ENCODE measurements at places on chromosomes 4 and X. TPM values are rescaled to one million over a fixed set of nuclear protein-coding genes. Genes with fewer than 3 reads are reported as not detected.

Gene SPARCL1
- 438 TPM for total RNA-seq

Gene HTN3
- total RNA-seq = not detected

Gene PAGE2
- total RNA-seq = not detected

DNA sequence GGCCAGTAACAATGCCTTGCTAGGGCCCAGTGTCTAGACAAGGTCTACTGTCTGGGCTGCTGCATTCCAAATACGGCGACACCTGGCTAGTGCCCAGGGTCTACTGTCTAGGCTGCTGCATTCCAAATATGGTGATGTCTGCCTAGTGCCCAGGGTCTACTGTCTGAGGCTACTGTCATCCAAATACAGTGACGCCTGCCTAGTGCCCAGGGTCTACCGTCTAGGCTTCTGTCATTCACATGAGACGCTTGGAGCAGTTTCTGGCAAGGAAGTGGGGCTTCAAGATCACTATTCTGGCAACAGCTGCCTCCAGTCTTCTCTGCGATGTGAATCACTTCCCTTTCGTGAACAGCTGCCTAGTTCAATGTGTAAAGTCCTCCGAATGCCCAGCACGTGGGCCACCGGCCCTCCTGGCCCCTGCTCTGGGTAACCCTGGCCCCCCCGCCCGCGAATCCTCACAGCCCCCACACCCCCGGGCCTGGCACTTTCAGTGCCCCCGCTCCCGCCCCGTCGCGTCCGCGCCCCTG, 12.7 kb downstream of the ACOX3 start:
- no peak for DNase-seq

DNA sequence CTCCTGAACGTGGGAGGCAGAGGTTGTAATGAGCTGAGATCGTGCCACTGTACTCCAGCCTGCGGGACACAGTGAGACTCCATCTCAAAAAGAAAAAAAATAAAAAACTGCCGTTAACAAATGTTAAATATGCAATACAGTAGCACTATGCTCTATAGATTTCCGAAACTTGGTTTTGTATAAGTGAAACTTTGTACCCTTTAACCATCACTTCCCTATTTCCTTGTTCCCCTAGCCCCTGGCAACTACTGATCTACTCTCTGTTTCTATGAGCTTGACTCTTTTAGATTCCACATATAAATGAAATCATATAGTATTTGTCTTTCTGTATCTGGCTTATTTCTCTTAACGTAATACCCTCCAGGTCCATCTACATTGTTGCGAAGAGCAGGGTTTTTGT, 74.1 kb downstream of the TAB3 start:
- no peak for DNase-seq
